Glomerular endothelial cell (primary cell): ENCODE measurements at places on chromosomes 13 and 19. TPM values are rescaled to one million over a fixed set of nuclear protein-coding genes. Genes with fewer than 3 reads are reported as not detected.
A peak's percentile ranks its signal among the peaks of the same experiment; 100 is the strongest.

GRCh38 chr19:958967-959855 is 24.9 kb upstream of the WDR18 start:
- no peak for DNase-seq

- peak; percentile 1 for DNase-seq
Observed at GRCh38 chr13:67048821-67049150, 181.3 kb downstream of the PCDH9 start.

DNA sequence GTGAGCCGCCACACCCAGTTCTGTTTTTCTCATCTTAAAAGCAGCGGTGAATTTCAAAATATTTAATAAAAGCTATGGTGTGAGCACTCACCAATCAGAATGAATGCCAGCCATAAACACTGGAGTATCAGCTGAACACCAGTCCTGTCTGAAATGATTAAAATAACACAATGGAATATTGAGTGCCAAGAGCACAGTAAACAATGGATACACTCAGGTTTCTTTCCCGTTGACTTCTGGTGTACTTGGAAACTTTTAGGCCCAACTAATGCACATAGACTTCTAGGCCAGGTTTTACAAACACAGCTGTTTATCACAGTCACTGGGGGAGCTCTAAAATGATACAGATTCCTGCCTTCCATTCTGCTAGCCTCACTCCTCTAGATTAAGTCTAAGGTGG is 68.3 kb downstream of the SLC6A16 start:
- peak; percentile 18 for DNase-seq

KRTDAP gene
- not detected in 2 replicates for total RNA-seq

DNA sequence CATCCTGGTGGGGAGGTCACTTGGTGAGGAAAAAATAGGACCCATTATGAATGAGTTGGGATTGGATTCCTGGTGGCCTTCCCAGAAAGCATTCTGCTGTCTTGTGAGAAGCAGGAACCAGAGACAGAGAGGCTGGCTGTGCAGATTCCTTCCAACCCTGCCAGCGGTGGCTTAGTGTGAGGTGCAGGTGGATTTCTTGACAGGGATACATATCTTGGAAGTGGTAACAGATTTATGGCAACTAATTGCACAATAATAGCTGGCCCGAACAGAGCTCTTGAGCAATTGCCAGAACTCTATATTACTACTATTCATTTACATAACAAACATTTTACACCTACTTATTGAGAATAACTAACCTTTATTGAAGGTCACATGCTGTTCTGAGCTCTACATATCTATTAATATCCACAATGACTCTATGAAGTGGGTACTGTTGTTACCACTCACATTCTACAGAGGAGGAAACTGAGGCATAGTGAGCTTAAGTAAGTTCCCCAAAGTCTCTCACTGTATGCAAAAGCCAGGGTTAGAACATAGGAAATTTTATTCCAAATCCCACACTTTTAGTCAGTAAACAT is 173.9 kb upstream of the SERP2 start:
- no peak for DNase-seq

- no peak for DNase-seq
Observed at GRCh38 chr13:27398360-27398759, 26.1 kb upstream of the GTF3A start.

DNA sequence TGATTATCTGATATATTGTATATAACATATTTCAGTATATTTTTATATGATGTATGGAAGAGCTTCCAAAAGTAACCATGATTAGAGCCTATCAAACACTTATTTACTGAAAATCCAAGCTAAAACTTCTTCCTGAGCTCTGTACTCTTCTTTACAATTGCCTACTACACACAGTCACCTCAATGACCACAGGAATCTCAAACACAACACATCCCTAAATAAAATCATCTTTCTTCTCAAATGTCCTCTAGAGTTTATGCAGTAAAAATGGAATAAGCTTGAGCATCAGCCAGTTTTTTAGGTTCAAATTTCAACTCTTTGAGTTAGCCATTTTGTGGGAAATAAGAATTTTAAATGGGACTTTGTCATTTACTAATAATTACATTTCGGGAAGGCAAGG is 102.6 kb upstream of the FNDC3A start:
- DNase-seq: no peak

SPACA4 gene
- total RNA-seq: not detected in 2 replicates

GRCh38 chr19:13281567-13282291 is 131.5 kb downstream of the IER2 start:
- DNase-seq: no peak

DNA sequence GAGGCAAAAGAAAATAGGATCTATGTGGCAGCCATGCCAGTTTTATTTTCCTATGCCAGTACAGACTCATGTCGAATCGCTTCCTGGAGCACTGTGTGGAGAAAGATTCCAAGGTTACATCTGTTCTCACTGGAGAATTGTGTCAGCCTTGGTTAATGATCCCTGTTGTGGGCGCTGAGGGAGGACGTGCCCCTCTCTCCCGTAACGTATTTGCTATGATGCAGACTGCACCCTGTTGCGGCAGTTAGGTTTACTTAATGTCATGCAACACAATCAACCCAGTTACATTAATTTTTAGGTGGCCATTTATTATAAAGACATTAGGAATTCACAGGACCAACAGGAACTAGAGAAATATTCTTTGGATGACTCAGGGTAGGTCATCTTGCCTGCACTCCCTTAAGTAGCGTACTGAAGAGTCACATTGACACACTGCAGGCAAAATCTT is 892.9 kb downstream of the EFNB2 start:
- DNase-seq: no peak

JAK3 gene
- total RNA-seq: 12.1 and 25.9 TPM in 2 replicates

PLEKHJ1 gene
- total RNA-seq: 68.1 and 69.8 TPM in 2 replicates

GRCh38 chr19:50568728-50569698 is 778 bp upstream of the LRRC4B start:
- DNase-seq: no peak

SRRM5 gene
- 0.29 TPM in 1 of 2 replicates, not detected in the other for total RNA-seq

ZNF470 gene
- 3.3 and 3.5 TPM in 2 replicates for total RNA-seq
